ENCODE measurements at places on chromosomes 11 and 22. TPM values are rescaled to one million over a fixed set of nuclear protein-coding genes. Genes with fewer than 3 reads are reported as not detected.

- DNase-seq, result no peak
These were observed 27.2 kb downstream of the YDJC start for GRCh38 chr22:21602579-21602978.

DNA sequence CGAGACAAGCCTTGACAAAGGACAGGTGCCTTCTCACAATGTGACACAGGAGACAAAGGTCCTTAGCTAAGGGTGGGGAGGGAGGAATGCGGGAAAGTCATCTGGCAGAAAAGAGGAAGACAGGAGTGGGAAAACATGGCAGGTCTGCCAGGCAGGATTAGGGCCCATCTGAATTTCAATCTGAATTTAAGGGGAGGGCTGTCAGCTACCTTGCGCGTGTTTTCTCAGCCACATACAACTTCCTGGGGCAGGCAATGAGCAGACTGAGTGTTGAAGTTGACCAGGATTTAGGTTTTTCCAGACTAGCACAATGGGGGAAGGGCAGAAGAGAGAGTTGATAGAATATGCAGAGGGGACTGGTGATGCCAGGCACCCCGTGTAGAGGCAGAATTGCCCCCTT lies 66.7 kb upstream of the LARGE1 start:
- no peak for DNase-seq

MCM5 gene
- 43.6 TPM for total RNA-seq

- no peak for DNase-seq
These were observed 79.1 kb downstream of the MSANTD4 start for GRCh38 chr11:105942921-105943320.

DNA sequence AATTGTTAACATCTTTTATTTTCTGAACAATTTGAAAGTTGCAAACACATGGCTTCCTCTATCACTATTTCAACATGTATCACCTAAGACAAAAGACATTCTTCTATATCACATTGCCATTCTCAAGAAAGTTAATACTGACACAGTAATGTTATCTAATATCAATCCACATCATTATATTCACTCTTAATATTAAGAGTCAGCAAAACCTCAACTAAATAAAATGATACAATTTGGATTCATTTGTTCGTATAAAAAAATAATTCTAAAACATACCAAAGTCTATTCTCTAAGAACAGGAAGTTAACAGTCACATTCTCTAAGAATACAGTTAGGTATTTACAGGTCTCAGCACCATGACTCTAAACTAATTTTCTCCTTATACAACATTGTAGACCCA lies 52.0 kb downstream of the ABTB2 start:
- no peak for DNase-seq

Measured in renal cortical epithelial cell (primary cell).